ENCODE measurements at places on chromosomes 3 and 15.

- DNase-seq, result no peak
Observed at GRCh38 chr3:70861855-70862254, 549.4 kb upstream of the MDFIC2 start.

DNA sequence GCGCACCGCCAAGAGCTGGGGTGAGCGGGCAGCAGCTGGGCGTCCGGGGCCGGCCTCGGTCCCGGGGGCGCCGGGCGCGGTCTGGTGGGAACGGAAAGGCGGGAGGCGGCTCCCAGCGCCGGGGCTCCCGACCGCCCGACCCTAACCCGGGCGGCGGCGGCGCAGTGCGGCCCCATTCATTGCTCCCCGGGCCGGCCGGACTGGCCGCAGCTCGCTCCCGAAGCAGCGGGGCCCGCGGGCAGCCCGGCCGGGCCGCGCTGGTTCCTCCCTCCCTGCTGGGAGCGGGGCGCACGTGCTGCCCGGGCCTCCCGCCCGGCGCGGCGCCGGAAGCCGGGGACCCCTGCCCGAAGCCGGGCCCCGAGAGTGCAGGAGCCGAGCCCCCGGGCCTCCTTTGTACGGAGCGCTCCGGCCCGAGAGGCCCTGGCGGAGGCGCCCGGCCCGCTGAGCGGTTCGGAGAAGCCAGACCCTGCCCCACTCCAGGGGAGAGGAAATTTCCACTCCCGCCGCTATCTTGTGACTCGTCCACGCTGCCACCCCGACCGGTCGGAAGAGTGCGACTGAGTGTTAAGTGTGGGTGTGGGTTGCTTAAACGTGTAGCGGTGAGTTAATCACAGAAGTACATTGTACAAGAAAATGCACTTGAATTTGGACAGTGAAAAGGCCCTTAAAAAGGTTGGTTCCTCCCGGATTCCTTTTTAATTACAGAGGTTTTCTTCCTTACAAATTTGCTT is 613 bp downstream of the ATP1B3 start:
- DNase-seq, result peak; percentile 51

- no peak for DNase-seq
Observed at GRCh38 chr15:26882112-26882511, 15.2 kb downstream of the GABRA5 start.

DNA sequence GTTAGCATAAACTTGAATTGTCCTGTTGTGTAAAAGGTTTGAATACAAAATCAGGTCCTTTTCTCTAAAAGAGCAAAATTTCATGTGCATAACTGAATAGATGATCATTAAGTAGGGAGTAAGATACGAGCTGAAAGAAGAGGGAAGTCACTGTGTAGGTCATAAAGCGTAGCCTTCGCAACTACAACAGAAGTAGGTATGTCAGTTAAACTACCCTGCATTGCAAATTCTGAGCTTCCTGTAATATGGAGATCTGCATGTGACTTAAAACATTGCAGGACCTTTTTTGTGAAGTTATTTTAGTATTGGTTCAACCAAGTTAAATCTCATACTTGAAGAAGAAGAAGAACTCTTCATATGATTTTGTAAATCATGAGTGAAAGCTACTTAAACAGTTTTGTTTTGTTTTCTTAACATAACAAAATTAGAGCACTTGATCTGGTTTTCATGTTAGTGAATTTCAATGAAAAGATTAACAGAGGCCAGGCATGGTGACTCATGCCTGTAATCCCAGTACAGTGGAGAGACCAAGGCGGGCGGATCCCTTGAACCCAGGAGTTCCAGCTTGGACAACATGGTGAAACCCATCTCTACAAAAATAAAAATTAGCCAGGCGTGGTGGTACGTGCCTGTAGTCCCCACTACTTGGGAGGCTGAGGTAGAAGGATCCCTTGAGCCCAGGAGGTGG is 26.4 kb downstream of the ARMC8 start:
- DNase-seq, result peak; percentile 22

GRCh38 chr15:70323111-70323851 is 225.6 kb upstream of the TLE3 start:
- DNase-seq, result no peak

- DNase-seq, result peak; percentile 59
Observed at GRCh38 chr3:142445816-142446254, 2.0 kb downstream of the XRN1 start.

DNA sequence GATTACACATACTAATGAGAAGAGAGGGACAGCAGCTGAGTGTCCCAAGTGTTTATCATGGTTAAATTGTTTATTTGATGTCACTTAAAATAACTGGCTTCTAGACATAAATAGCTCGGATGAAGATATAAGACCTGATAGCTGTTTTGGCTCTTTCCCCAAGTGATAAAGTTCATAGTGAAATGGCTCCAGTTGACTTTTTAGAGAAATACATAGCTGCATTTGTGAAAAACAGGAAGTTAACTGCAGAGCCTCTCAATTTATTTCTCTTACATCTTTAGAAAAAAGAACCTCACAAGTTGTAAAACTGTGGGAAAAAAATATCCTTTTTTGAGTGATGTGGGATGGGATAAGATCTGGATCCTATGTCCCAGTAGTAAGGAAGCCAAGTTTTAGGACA is 332.9 kb upstream of the RASGRP1 start:
- no peak for DNase-seq

DNA sequence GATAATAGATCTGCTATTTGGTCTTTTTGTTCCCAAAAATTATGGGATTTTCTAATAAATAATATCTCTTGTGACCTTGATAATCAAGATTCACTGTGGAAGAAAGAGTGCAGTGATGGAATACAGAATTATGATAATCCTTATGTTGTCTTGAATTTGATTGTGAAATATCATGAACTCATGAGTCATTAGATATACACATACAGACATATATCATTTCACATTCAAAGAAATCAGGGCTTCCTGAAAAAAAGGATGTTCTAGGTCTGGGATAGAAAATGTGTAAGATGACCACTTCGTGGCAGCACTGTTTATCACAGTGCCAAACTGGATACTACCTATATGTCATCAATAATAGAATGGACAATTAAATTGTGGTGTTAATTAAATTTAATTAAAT is 97.7 kb downstream of the DPH6 start:
- no peak for DNase-seq

GRCh38 chr3:194592798-194593752 is 40.1 kb downstream of the TMEM44 start:
- DNase-seq, result peak; percentile 39

GRCh38 chr15:58074452-58074851 is 8.9 kb upstream of the ALDH1A2 start:
- no peak for DNase-seq

GRCh38 chr15:61834076-61834697 is 226.1 kb downstream of the VPS13C start:
- peak; percentile 89 for DNase-seq

- peak; percentile 88 for DNase-seq
Observed at GRCh38 chr3:56799251-56799882, 2.4 kb downstream of the ARHGEF3 start.

DNA sequence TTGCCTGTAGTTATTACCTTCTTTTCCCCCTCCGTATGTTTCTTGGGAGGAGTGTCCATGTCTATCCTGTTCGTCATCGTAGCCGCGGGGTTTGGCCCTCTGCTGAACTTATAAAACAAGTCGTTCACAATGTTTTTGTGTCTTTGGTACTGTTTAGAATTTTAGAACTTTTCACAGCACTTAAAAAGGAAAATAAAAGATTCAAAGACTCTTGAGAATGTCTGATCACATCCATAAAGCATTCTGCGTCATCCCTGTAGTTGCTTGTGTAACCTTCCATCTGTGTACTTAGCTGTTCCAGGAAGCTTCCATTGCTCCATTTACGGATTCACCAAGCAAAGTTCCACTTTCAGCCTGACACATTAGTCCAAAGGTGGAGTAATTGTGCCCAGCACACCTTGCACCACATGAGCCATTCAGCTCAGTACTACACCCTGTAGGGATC is 677.1 kb upstream of the NR2F2 start:
- no peak for DNase-seq

DNA sequence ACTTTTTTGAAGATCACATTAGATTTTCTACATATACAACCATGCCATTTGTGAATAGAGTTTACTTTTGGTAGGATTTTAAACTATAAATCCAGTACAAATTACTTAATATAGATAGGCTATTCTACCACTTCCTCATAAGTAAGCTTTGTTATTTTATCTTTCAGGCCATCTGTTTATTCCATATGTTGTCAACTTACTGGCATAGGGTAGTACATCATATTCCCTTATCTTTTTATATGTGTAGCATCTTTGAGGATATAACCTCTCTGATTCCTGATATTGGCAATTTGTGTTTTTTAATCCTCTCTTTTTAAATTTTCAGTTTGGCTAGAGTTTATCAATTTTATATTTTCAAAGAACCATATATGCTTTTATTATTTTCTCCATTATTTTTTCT is 515.4 kb downstream of the DIPK2A start:
- DNase-seq, result no peak

DNA sequence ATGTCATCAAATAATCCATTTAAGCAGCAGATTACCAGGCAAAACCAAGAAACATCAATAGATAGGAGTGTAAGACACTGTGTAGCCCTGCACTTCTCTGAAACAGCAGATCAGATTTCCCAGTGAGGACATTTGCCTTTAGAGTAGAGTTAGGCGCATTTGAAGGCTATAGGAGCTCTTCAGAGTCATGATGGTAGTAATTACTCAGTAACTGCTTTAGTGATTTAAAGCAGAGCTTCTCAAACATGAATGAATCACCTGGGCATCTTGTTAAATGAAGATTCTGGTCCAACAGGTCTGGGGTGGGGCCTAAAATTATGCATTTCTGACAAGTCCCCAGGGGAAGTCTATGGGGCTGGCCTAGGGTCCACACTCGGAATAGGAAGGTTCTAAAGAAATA is 36.9 kb downstream of the THRB start:
- DNase-seq, result no peak

- DNase-seq, result no peak
Observed at GRCh38 chr3:55692957-55693558, 206.0 kb upstream of the WNT5A start.

DNA sequence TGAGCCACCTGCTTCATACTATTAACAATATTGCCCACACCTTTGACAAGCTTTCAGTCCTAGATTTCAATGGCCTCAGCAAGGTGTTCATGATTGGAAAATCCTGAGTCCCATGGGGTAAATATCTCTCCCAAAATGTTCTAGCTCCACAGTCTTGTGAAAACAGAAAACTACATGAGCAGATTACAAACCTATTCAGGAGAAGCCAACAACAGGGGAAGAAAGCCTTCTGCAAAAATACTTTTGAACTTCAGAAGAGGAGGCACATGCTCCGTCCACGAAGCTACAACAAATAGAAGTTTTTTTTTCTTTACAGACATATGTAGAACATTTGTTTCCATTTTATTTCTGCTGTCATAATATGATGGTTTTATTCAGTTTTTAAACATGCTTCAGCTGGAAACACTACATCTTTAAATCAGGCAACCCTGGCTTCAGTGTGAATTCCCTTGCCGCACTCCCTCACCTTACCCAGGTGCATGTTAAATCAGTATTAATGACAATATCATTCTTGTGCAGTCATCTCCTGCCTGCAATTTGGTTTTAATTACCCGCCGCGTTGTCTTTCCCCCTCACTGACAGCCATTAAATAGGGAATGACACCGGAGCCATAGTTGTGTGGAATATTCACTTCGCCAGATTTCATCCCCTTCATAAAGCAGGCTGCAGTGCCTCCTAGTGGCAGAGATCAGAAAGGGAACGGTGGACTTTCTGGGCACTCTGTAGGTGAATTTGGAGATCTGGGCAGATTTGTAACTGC is 725.5 kb upstream of the ARRDC4 start:
- DNase-seq, result peak; percentile 44

DNA sequence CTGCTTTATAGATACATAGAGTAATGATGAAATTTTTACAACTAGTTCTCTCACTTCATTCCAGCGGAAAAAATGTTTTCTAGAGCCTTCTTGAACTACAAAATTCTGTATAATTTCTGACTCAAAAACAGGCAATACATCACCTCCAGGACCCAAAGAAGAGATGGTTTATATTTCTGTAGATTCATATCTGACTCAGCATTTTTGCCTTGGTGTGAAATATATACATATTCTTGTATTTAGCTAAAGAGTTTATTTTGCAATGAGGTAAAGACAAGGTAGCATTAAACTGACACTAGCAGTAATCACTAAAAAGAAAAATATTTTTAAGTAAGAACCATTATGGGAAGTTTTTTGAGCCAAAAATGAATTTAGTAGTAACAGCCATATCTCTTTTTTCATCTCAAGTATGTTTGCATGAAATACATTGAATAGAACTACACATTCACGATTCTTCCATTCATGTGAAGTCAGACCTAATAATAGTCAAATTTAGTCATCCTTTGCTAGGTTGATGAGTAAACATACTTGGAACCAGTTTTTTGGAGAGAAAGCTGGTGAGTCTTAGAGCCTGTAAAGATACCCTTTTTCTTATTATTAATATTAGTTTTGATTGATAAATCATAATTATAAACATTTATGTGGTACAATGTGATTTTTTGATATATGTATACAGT is 31.6 kb downstream of the COL8A1 start:
- no peak for DNase-seq

GRCh38 chr15:28948036-28948435 is 62.3 kb downstream of the APBA2 start:
- DNase-seq, result no peak

GRCh38 chr15:96322536-96323318 is 7.8 kb upstream of the NR2F2 start:
- no peak for DNase-seq

DNA sequence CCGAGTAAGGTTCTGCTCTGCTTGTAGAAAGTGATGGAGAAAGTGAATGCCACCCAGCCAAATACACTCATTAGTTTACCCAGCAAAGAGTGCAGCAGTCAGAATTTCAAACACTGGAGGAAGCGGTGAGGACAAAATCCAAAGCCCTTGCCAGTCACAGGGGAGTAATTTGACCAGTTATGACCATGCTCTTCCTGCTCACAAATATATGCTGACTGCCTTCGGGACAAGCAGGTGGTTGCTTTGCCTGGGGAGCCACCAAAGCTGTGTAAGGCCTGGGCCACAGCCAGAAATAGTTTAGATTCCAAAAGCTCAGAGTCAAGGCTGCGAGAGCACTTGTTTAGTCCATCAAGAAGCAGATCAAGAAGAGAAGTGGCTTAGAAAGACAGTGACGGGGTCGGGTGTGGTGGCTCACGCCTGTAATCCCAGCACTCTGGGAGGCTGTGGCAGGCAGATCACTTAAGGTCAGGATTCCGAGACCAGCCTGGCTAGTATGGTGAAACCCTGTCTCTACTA is 51.0 kb upstream of the ATP13A3 start:
- DNase-seq, result peak; percentile 17

- no peak for DNase-seq
Observed at GRCh38 chr3:169128579-169128978, 534.9 kb downstream of the MECOM start.

- DNase-seq, result no peak
Observed at GRCh38 chr3:13042127-13042701, 31.0 kb downstream of the IQSEC1 start.

GRCh38 chr3:5205165-5205941 is 17.8 kb downstream of the EDEM1 start:
- DNase-seq, result no peak
